ENCODE measurements at places on chromosomes 2 and 18. TPM values are rescaled to one million over a fixed set of nuclear protein-coding genes. Genes with fewer than 3 reads are reported as not detected.

Gene DYNAP
- polyA plus RNA-seq: not detected

- DNase-seq: no peak
Observed at GRCh38 chr18:58338141-58338540, 290.8 kb downstream of the ALPK2 start.

DNA sequence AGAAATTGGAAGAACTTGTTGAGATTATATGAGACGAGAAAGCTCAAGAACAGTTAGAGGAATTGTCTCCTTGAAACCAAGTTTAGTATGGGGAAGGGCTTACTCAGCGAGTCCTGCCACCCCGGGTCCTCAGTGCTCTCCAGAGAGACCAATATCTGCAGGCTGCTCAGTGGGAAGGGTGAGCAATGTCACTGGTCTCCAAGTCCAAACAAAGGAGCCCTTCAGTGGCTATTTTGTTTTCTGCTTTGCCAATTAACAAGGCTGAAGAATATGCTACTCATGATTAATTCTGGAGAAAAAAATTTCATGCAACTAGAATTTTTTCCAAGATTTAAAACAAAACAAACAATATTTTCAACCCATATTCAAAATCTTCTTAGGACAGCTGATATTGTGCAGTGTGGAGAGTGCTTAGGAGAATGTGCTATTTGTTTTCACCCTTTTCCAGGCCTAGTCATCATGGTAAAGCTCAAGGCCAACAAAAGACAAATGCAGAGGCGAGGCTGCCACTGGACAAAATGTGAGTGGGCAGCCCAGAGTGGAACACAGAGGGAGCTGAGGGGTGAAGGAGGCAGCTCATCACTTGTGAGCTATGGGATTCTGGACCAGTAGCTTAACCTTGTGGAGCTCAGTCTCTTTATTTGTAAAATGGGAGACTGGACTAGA, 83.8 kb upstream of the TMEM17 start:
- DNase-seq: no peak

GRCh38 chr2:3642521-3643215, 15.3 kb upstream of the ALLC start:
- DNase-seq: no peak

- no peak for DNase-seq
Observed at GRCh38 chr18:3062798-3063680, 50.1 kb upstream of the LPIN2 start.

DNA sequence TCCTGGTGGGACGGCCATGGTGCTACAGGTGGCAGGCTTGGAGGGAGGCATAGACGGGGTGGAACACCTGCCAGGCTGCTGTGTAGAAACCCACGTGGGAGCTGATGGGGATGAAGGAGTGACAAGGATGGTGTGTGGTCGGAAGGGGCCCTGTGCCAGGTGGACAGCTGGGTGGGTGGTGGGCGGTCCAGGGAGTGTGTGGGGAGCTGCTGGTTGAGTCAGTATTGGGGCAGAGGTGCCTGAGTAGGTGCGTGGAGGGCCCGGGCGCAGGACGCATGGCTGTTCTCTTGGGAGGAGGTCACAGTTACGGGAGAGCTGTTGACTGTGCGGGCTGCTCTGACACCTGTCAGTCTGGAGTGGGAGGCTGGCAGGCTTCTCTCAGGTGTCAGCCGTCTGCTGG, 12.6 kb upstream of the D2HGDH start:
- DNase-seq: no peak

GRCh38 chr2:26581991-26582842, 58.9 kb downstream of the CIB4 start:
- no peak for DNase-seq

DNA sequence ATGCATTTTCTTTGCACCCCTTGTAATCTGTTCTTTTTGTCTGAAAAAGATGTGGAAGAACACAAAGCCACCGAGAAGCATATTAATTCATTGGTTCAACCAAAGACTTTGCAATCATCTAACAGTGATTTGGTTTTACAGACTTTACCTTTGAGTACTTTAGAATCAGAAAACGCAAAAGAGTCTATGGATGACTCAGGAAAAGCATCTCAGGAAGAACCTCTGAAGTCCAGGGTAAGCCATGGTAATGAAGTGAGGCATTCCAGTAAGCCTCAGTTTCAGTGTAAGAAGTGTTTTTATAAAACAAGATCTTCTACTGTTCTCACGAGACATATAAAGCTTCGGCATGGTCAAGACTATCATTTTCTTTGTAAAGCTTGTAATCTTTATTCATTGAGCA, 35.2 kb downstream of the ZNF407 start:
- DNase-seq: no peak

Measured in BJ (cell line).